ENCODE measurements at places on chromosomes 4 and X. TPM values are rescaled to one million over a fixed set of nuclear protein-coding genes. Genes with fewer than 3 reads are reported as not detected.

- no peak for DNase-seq
Measured at GRCh38 chr4:55781812-55782211, 37.8 kb upstream of the EXOC1L start.

GRCh38 chr4:182576601-182577289 is 333.5 kb downstream of the TENM3 start:
- no peak for DNase-seq

- DNase-seq = no peak
Measured at GRCh38 chr4:154560419-154560801, 2.4 kb upstream of the FGB start.

GRCh38 chrX:121260596-121261240 is 213.3 kb downstream of the GLUD2 start:
- no peak for DNase-seq

DNA sequence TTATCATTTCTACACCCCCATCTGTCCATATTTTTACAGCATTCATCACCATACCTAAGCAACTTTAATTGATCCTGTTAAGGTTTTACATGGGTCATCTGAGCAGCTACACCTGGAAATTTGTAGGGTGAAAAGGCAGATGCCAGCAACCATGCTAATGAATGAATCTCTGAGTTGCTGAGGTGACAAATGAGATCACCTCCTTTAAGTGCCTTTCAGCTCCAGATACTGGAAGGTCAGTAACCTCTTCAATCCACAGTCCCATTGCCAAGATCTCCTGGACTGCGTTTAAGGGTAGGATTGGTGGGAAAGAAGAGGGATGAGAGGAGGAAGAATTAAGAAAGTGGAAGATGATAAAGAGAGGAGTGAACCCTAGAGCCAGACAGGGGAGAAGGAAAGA is 8.5 kb upstream of the BMP3 start:
- DNase-seq = no peak

- no peak for DNase-seq
Measured at GRCh38 chrX:15909605-15910004, 55.0 kb upstream of the AP1S2 start.

DNA sequence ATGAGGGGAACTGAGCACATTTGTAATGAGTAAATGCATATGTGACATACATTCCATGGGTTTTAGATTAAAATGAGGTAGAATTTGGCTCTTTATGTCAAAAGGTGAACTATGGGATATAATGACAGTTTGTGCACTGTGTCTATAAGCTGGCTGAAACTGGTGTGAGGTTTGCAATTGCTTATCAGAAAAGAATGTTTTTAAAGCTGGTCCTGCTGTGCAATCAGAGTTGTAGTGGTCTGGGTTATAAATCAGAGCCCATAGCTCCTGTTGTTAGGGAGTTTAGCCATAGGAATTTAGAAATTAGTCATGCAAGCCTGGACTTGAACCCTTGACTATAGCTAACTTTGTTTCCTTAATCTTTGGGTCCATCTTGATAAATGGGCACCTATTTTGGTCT is 23.1 kb upstream of the GATB start:
- DNase-seq = no peak

DNA sequence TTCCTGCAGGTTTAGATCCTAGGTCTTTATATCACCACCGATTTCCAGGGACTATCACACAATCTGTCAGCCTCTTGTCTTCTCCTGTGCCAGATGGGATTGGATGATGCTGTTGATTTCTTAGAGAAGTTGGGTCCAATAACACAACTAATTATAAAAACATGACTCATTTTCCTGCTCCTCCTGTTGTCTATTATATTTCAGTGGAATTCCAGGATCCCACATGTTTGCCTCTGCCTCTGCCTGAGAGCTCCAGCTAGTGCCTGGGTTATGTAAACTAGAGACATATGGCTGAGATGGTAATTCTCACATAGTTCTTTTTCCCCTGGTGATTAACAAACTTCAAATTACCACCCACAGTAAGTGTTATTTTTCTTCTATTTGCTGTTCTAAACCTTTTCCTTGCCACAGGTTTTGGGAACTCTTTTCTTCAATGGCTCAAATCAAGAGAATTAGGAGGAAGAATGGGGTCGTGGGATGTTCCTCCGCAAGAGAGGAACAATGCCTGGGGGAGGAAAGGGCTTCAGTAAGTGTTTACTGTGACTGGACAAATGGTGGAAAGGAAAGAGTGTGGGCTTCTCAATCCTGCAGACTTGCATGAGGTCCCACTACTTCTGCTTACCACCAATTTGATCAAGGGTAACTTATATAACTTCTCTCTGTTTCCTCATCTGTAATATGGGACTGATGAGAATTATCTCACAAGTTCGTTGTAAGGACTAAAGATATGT is 3.4 kb upstream of the HOPX start:
- peak; percentile 8 for DNase-seq

- no peak for DNase-seq
Measured at GRCh38 chr4:101774807-101775206, 15.7 kb upstream of the BANK1 start.

DNA sequence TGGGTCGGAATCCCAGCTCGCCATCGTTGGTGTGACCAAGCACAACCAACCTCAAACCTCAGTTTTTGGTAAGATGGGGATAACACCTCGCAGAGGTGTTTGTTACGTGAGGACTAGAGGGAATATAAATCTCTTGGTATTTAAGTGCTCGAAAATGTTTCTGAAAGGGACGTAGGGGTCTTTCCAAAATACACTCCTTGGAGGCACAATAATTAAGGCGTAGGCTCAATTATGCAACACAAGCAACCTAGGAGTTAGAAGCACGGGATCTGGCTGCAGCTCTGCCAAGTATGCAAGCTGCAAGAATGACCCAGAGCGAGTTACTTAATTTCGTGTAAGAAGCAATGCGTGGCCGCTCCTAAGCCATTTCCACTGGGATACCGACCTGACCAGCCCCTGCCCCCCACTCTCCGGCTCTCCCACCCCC is 552 bp downstream of the ADH5 start:
- DNase-seq = peak; percentile 29

DNA sequence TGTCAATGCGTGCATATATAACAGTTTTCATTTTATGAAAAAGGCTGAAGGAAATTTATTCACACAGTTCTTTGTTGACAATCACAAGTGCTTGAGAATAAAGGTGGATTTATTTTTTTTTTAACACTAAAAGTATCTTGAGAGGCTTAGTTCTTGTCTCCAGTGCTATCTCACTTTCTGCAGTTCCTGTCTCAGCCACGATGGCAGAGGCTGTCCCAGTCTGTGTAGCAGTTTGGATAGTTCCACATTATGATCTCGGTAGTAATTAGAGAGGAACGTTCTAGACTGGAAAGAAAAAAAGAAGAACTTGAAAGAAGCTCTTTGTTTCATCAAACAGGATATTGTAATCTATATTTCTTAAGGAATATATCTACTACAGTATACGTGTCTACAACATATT is 229.0 kb downstream of the UGT8 start:
- no peak for DNase-seq

DNA sequence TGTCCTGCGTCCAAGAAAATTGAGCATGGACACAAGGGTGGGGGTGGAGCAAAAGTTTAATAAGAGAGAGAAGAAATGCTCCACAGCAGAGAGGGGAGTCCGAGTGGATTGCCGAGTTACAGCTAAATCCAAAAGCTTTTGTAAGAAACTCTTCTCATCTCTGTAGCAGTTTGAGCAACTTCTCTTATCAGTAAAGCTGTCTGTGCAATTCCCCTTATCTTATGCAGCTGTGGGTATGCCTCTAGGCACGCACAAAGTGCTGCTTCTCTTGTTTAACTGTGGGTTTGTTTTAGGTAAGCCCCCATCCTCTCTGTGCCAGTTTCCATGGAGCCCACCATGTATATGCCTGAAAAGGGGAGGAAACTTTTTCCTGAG is 44.8 kb downstream of the HMGB2 start:
- DNase-seq = no peak

GRCh38 chr4:24862073-24862751 is 50.6 kb downstream of the CCDC149 start:
- no peak for DNase-seq

- no peak for DNase-seq
Measured at GRCh38 chr4:128649575-128650205, 159.8 kb upstream of the JADE1 start.

DNA sequence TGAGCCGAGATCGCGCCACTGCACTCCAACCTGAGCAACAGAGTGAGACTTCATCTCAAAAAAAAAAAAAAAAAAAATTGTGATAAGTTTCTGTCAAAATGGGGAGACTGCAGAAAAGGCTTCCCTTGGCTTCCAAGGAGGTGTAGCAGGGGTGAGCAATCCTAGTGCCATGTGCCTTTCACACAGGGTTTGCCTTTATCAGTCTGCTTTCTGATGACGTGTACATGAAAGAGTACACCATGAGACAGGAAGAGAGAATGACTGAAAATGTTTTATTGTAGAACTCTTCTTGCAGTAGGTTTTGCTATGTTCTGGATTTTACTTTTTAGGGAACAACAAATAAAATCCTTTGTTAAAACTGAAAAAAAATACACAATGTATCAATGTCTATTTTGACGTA is 23.4 kb upstream of the ZFP42 start:
- DNase-seq = no peak

DNA sequence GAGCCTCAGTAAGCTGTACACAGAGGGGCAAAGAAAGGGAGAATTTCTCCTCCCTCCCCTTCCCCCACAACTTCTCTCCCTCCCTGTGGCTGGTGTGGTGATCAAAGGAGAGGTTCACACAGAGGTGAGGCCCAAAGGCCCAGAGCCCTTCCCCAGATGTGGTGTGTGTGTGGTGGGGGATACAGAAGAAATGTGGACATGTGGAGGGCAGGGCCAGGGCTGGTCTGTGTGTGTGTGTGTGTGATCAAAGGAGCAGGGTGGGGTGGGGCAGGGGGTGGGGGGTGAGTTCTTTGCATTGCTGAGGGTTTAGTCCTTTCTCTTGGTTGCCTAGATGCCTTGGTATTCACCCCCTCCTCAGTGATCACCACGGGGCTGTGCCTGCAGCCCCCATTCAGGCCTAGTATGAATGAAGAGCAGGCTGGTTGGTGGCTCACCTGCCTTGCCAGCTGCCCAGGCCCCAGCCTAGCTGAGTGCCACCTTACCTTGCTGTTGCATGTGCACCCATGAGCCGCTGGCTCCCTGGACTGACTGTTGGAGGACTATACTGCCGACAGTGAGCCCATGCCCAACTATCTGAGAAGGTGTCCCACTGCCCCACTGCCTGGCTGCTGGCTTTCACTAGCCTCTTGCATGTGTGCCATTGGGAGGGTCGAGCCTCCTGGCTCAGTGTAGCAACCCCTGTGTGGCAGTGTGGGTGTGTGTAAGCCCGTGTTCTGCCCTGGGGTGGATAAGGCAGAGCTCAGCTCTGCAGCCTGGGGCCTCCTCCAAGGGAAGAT is 101.9 kb downstream of the EFNB1 start:
- DNase-seq = no peak

- DNase-seq = no peak
Measured at GRCh38 chr4:186061921-186062320, 7.0 kb upstream of the TLR3 start.

- DNase-seq = no peak
Measured at GRCh38 chr4:169179609-169180521, 90.9 kb downstream of the SH3RF1 start.

GRCh38 chr4:88457307-88458103 is 586 bp downstream of the HERC5 start:
- peak; percentile 27 for DNase-seq

DNA sequence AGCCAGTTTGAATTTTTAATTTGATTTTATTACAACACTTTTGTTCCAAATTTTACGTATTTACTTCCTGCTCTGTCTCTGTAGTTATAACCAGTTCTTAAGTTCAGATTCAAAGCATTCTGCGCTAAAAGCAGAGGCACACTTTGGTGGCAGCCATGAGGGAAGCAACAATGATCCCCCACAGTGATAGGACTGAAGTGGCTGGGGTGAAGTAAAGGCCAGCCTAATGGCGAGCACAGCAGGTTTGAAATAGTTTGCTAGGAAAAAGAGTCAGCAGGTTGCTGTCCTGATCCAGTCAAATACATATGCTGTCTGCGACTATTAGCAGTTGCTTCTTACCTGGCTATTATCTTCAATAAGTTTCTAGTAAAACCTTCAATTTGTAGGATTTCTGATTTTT is 176.3 kb downstream of the RPA4 start:
- no peak for DNase-seq

DNA sequence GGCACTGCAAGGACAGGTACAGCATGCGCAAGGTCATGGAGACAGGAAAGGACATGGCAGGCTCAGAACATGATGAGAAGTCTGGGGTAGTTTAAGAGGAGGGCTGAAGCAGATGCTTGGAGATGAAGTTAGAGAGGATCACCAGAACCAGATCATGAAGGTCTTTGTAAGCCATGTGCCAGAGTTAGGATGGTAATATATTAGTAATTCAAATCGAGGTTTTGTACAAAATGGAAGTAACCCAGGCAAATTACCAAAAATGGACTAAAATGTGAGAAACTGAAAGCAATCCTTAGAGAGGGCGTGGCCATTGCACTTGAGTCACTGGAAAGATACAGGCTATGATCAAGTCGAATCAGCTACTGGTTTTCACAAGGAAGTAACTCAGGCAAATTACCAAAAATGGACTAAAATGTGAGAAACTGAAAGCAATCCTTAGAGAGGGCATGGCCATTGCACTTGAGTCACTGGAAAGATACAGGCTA is 13.5 kb downstream of the RXFP1 start:
- peak; percentile 86 for DNase-seq

- no peak for DNase-seq
Measured at GRCh38 chrX:97096385-97096784, 212.7 kb downstream of the RPA4 start.

DNA sequence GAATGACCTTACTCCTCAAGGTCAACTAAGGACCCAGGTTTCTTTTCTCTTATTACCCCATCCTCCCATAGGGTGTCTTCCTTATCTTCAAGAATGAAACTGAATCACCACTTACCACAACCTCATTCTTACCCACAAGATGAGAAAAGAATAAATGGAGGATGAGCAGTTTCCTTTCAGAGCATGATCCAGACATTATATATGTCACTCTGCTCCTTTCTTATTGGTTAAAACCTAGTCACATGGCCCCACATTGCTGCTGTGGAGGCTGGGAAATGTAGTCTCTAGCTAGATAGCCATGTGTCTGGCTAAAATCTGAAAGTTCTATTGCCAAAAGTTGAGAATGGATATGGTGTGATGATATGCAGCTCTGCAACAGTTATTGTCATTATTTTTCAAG is 62.4 kb upstream of the RAI2 start:
- DNase-seq = no peak

SLC25A43 gene
- 9.8 TPM for total RNA-seq

RTL5 gene
- total RNA-seq = 0.60 TPM

RASL11B gene
- total RNA-seq = not detected

LDB2 gene
- total RNA-seq = 363 TPM

MCF2 gene
- not detected for total RNA-seq

MAGEA12 gene
- not detected for total RNA-seq

HSFX2 gene
- total RNA-seq = 0.40 TPM

MBTPS2 gene
- total RNA-seq = 3.5 TPM

SHISA3 gene
- 0.44 TPM for total RNA-seq

GUF1 gene
- total RNA-seq = 6.1 TPM

UGT2B15 gene
- not detected for total RNA-seq

GLUD2 gene
- 0.79 TPM for total RNA-seq

DHRSX gene
- total RNA-seq = 14.4 TPM

PHOX2B gene
- not detected for total RNA-seq

Measured in lung microvascular endothelial cell (primary cell).